ENCODE measurements at places on chromosomes 6 and 20.

DNA sequence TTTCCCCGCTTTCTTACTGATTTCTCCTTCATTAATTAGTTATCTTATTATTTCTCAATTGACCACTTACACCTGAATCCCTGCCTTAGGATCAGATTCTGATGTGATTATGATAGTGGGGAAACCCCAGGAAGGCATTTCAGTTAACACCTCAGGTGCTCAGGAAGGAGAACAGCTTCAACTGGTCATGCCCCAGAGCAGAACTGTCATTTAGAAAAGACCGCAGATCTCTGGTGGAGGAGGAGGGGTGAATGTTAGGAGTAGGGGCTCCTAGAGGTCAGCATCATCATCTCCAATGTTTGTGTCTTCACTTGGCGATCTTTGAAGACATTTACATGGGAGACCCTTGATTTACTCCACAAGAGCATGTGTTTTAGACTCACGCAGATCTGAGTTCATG is 44.5 kb downstream of the PROKR2 start:
- no peak for DNase-seq

DNA sequence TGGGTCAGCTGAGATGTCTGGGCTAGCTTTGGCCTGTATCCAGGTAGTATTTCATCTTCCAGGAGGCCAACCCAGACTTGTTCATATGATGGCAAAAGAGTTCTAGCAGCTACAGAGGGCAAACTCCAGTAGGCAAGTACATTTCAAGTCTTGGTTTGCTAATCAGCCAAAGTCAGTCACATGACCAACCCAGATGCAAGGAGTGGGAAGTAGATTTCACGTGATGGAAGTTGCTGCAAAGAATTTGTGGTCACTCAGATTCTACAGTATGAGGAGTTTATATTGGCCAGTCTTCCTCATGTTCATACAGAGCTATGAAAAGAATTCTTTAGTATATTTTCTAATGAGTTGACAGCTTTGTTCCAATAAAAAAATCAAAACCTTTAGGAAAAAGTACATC is 101.8 kb downstream of the PHACTR1 start:
- no peak for DNase-seq

GRCh38 chr20:23917024-23917725 is 37.6 kb upstream of the CST5 start:
- DNase-seq, result no peak

DNA sequence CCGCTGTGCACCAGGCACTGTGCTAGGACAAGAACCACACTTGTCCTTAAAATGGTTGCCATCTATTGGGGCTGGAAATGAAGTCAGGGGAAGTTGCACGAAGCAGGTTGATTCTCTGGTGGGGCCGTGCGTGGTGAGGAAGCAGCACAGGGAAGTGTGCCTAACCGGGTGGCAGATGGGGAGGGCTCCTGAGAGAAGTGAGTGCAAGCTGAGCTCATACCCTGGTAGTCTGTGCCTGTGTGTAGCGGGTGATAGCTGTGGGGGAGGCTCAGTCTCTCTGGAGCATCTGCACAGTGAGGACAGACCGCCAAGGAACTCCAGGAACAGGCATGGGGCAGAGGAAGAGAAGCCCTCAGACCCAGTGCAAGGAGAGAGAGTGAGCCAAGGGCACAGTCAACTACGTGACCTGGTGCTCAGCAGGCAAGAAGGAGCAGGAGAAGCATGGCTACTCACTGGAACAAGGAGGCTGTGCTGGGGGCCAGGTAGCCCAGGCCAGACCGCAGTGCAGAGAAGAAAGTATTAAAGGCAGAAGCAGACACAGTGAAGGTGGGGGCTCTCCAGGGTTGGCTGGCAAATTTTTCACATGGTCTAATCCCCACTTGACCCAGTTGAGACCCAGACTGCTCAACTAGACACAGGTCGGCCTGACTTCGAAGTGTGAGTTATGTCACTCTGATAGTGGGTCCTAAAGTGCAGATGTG is 155.0 kb downstream of the CDH26 start:
- DNase-seq, result no peak

DNA sequence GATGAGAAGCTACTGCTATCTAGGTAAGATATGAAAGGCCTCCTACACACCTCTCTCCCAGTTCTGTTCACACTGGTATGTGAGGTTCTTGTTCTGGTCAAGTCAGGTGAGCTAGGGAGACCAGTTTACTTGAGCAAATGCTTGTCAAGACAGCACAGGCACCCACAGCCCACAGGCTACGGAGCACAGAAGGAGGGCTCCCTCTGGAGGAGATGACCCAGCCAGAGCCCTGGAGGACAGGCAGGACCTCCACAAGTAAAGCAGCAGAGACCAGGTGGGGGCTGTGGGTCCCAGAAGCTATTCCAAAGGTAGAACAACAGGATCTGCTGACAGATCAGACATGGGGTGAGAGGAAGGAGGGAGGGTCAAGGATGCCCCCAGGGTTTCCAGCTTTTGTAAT is 13.2 kb downstream of the MMP24OS start:
- no peak for DNase-seq

DNA sequence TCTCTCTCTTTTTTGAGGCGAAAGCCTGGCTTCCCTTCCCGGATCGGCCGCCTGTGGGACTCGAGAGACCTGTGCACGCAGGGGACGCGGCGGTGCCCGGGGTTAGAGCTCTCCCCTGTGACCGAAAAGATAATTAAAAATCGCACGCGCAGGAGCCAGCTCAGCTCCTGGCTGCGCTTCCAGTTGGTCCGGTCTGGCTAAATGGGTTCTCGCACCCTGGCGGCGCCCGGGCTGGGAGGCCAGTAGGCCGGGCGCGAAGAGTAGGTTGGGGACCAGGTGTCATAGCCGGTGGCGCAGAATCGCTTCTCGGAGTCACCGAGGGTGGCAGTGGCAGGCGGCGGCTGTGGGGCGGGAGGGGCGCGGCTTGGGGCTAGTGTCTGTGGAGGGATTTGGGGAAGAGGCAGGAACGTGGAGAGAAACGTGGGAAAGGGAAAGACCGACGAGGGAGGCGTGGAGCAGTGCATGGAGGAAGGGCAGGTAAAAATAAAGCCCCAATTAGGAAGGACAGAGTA is 41.9 kb upstream of the SUPT3H start:
- DNase-seq, result peak; percentile 82

- no peak for DNase-seq
These were observed 140.9 kb downstream of the JARID2 start for GRCh38 chr6:15386756-15387112.

DNA sequence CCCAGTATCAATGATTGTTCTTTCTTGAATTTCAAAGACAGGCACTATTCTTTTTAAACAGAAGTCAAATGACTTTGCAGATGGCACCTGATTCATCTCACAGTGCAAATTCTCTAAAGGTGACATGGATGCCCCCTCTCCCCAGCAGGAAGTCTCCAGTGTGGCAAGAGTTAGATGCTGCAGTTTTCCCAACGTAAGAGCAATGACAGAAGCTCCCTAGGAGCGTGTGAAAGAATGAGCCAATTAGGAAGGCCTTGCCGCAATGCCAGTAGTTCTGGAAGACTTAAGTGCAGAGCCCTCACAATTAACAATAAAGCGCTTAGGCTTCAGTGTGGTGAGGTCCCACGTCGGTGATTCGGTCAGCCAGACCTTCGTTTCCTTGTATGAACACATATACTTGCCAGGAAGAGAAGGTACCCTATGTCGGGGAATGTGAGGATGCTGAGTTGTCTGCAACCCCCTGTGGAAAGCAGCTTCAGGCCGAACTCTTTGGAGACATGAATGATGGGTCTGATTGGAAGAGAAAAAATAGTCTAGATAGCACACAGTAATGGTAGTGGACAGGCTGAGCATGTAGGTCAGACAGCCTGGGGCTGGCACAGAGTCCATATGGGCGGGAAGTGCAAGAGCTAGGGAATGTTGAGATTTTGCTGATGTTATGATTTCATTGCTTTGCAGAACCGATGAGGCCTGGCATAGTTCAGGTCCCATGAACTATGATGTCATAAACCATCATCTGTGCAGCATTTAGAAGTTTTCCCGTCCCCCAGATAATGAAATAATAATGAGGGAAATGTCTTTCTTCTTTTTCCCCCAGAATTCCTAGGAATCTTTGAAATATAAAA is 132.6 kb downstream of the PHACTR1 start:
- peak; percentile 40 for DNase-seq

DNA sequence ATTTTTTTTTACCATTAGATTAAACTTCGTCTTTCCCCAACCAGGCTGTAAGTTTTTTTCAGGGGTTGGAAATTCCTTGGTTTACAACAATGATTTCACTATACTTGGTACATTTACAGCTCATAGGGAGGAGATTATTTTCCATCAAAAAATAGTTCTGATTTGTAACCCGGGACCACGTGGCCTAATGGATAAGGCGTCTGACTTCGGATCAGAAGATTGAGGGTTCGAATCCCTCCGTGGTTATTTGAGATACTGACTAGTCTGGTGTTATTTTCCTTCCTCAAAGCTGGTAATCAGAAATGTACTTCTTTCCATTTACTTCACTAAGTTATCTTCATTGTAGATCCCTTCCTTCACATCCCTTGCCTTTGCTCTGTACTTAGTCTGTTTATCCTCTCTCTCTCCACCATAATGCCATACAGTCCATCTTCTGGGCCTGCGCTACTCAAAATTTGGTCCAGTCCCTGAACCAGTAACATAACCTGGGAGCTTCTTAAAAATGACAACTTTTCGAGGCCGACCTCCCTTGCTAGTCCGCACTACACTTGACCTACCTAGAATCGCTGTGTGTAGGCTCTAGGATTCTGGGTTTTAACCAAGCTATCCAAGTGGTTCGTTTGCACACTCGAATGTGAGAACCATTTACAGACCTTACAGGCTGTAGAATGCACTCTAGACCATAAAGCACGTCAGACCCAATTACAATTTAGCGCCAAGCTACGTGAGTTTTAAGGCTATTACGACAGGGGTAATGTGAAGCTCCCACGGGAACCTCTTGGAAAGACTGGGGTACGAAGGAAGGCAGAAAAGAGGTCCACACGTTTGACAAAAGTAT is 42.1 kb upstream of the BTN3A2 start:
- DNase-seq, result peak; percentile 70

DNA sequence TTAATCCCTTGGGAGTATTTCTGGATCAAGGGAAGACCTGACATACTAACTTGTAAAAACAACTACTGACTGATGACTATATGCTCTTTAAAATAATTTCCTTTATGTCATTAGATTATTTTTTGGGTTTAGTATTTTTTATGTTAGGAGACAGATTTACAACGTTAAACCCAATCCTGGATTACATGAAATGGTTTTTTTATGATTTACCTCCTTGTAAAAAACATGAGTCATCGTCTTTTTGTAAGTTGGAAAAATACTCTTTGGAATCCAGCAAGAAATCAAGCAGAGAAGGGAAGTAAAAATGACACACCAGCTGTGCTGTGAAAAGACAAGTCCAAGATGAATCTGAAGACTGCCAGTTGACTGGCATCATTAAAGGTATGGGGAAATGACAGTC is 6.7 kb downstream of the STK4 start:
- no peak for DNase-seq

GRCh38 chr20:16476032-16476431 is 97.2 kb downstream of the KIF16B start:
- peak; percentile 50 for DNase-seq

DNA sequence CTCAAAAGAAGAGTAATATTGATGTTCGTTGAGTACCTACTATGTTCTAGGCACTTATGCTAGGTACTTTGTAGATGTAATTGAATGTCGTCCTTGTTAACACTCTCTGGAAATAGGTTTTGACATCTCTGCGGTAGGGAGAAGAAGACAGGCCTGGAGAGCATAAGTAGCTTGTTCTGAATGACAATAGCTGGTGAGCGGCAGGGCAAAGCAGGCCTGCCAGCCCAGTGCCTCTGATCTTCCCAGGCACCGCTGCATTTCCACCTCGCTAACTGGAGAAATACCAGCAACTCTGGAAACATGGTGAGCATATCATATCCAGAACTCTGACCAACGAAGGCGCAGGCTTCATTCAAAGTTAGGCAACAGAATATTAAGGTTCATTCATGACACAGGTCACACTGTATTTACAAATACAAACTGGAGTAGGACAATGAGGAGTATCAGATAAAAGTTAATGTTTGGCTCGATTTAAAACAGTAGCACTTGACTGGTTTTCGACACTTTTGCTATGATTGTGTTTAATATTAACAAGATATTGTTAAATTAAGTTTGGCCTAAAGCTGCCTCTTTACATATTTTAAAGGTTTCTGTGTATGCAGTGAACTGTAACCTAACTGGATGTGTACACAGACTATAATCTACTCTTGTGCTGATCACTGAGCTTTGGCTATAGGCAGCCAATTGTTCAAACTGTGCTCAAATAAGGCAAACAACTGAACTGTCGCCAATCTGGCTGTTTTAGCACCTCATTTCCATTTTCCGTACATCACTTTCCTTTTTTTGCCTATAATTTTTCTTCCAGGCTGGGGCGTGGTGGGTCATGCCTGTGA is 54.1 kb downstream of the PPP1R3G start:
- DNase-seq, result peak; percentile 52

GRCh38 chr6:104718672-104719071 is 141.0 kb downstream of the HACE1 start:
- no peak for DNase-seq

- no peak for DNase-seq
These were observed 11.0 kb downstream of the PANK2 start for GRCh38 chr20:3900187-3900604.

DNA sequence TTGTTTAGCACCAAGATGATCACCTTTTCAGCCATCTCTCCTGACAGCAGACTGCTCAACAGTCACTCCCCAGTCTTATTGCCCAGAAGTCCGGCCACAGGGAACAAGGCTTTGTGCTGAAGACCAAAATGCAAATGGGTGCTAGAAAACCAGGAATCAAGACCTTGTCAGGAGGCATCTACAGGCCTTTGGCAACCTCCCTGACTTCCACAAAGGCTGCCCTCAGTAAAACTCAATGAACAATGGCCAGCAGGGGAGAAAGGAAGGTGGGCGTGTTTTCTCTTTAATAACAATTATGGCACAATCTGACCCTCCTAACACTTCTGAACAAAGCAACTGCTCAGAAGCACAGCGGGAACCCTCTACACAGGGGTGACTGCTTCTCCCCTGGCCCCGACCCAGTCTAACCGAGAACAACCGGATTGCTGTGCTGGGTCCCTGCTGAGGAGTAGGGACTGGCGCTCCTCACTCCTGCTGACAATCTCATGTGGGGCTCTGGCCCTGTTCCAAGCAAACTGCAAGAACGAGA is 41.6 kb downstream of the PLCG1 start:
- peak; percentile 23 for DNase-seq

DNA sequence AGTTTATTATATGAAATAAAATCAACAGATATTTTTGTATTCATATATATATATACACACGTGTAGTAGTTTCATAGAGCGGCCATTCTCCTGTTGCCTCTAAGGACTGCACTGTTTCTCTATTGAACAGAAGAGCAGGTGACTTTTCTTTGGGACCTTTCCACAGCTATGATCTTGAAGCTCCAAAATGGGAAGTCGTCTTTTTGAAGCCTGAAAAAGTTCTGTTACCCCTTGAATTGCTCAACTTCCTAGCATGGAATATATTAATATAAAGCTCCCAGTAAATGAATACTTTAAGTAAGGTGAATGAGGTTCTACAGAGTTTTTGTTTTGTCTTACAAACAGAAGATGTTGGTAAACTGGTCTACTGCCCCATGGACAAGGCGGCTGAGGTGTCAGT is 42.2 kb upstream of the ADTRP start:
- DNase-seq, result no peak

- DNase-seq, result peak; percentile 74
These were observed 2.0 kb upstream of the PLCG1 start for GRCh38 chr20:41135187-41135887.
